T-helper 1 cell (primary cell): ENCODE measurements at places on chromosomes 2 and 18.

GRCh38 chr2:9440058-9440727 is 16.7 kb downstream of the CPSF3 start:
- no peak for DNase-seq

- DNase-seq: no peak
These were observed 116.3 kb upstream of the SMAD7 start for GRCh38 chr18:49067071-49067470.

GRCh38 chr2:195622966-195623365 is 34.1 kb upstream of the SLC39A10 start:
- DNase-seq: no peak

DNA sequence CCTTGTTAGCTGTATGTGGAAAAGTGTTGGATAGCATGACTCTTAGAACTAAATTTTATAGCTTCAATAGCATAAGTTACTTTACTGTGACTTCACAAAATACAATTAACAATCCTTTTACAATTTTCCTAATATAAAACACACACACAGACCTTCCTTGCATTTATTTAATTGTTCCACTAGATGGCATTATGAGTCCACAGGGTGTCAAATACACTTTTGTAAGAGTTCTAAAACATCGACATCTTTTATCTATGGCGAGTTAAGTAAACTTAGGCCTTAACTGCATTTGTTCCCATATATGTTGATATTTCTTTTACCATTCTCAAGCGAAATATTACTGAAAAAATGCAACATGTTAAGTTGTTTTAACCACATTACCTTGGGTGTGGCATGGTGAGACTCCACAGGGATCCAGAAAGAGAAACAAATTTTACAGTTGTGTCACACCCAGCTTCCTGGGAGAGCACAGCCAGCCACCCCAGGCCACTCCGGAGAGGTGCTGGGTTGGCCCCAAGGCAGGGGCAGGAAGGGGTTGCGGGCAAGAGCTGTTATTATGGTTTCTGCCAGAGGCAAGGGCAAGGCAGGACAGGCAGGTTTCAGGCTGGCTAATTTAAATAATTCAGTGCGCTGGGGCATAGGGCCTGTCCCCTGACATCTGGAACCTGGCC is 312.4 kb upstream of the MC4R start:
- DNase-seq: no peak
